BJ (cell line): ENCODE measurements at places on chromosomes 7 and 10. TPM values are rescaled to one million over a fixed set of nuclear protein-coding genes. Genes with fewer than 3 reads are reported as not detected.

Gene IL6
- polyA plus RNA-seq = 25.7 and 31.0 TPM in 2 replicates

Gene NKX1-2
- not detected in 2 replicates for polyA plus RNA-seq

Gene LHFPL3
- not detected in 2 replicates for polyA plus RNA-seq

Gene ADAM22
- 0.04 and 0.06 TPM in 2 replicates for polyA plus RNA-seq

Gene LZTS2
- polyA plus RNA-seq = 47.5 and 81.5 TPM in 2 replicates

Gene GNB2
- 87.4 and 172 TPM in 2 replicates for polyA plus RNA-seq

Gene ZCWPW1
- 2.2 and 2.8 TPM in 2 replicates for polyA plus RNA-seq

Gene SPDYE6
- not detected in 2 replicates for polyA plus RNA-seq

Gene NOS3
- polyA plus RNA-seq = 0.60 and 1.3 TPM in 2 replicates

Gene PKD2L1
- not detected in 2 replicates for polyA plus RNA-seq

Gene SPDYE2B
- polyA plus RNA-seq = not detected in 2 replicates

Gene UBE3C
- 50.0 and 58.1 TPM in 2 replicates for polyA plus RNA-seq

Gene STRA8
- not detected in 2 replicates for polyA plus RNA-seq

Gene PLEKHS1
- not detected in 2 replicates for polyA plus RNA-seq

Gene RBM20
- not detected in 2 replicates for polyA plus RNA-seq

Gene KCNIP2
- polyA plus RNA-seq = 0.38 and 0.43 TPM in 2 replicates

Gene BBS9
- polyA plus RNA-seq = 6.5 and 10.9 TPM in 2 replicates

Gene P4HA1
- 91.7 and 260 TPM in 2 replicates for polyA plus RNA-seq

Gene GHRHR
- not detected in 2 replicates for polyA plus RNA-seq

Gene C10orf143
- polyA plus RNA-seq = 2.0 and 2.3 TPM in 2 replicates

Gene OR6V1
- not detected in 2 replicates for polyA plus RNA-seq

Gene BMPER
- polyA plus RNA-seq = 7.0 and 8.8 TPM in 2 replicates

Gene GRID2IP
- polyA plus RNA-seq = not detected in 2 replicates

Gene CFAP70
- 0.37 and 0.69 TPM in 2 replicates for polyA plus RNA-seq

Gene ATG9B
- polyA plus RNA-seq = 0.07 and 0.15 TPM in 2 replicates

Gene OPN4
- polyA plus RNA-seq = not detected in 2 replicates

Gene GBX1
- polyA plus RNA-seq = not detected in 2 replicates

Gene CLRN3
- polyA plus RNA-seq = not detected in 2 replicates
